ENCODE measurements at places on chromosomes 11 and 22. TPM values are rescaled to one million over a fixed set of nuclear protein-coding genes. Genes with fewer than 3 reads are reported as not detected.

- no peak for DNase-seq
These were observed 74.2 kb downstream of the YAP1 start for GRCh38 chr11:102184269-102184987.

PGA5 gene
- polyA plus RNA-seq: not detected

DNA sequence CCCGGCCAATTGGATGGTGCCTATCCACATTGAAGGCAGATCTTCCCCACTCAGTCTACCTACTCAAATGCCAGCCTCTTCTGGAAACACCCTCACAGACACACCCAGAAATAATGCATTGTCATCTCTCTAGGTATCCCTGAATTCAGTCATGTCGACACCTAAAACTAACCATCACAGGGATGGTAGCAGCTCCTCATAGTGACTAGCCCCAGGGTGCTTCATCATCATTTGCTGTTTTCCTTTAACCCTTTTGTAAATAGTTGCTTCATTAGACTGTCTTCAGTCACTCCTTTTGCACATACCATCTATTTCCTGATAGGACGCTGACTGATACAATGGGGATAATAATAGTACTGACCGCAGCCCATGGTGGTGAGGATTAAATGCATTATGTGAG lies 18.8 kb upstream of the AMOTL1 start:
- no peak for DNase-seq

- DNase-seq: no peak
These were observed 298.2 kb downstream of the CTTN start for GRCh38 chr11:70696564-70696963.

GRCh38 chr11:63547061-63547460 lies 10.5 kb downstream of the PLAAT4 start:
- no peak for DNase-seq

- no peak for DNase-seq
These were observed 42.9 kb downstream of the ABTB2 start for GRCh38 chr11:34314936-34315335.
